ENCODE measurements at places on chromosomes 3 and 15.

DNA sequence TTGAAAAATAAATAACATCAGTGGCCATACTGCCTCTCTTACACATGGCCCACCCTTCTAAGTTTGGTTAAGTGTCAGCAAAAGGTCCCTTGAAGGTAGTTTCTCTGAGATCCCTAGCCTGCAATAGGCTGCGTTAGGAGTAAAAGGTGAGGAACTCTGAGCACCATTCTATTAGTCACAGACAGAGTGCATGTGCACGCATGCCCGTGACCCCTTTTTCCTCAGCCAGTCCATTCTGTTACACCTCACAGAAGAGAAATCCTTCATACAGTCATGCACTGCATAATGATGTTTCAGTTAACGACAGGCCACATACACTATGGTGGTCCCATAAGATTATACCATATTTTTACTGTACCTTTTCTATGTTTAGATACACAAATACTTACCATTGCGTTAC, 12.5 kb downstream of the RCCD1 start:
- H3K27ac ChIP-seq, result no peak overlapping the region
- no peak for DNase-seq
- peaks cover under 1% of the 10 kb centered on the region for H3K27me3 ChIP-seq
- no peaks in the 10 kb centered on the region for H3K4me1 ChIP-seq
- no peaks in the 10 kb centered on the region for H3K36me3 ChIP-seq

- peaks cover 1% of the 10 kb centered on the region for H3K27me3 ChIP-seq
- no peaks in the 10 kb centered on the region for H3K36me3 ChIP-seq
- no peak overlapping the region for H3K4me3 ChIP-seq
These were observed 37.4 kb downstream of the POLQ start for GRCh38 chr3:121508389-121508788.

DNA sequence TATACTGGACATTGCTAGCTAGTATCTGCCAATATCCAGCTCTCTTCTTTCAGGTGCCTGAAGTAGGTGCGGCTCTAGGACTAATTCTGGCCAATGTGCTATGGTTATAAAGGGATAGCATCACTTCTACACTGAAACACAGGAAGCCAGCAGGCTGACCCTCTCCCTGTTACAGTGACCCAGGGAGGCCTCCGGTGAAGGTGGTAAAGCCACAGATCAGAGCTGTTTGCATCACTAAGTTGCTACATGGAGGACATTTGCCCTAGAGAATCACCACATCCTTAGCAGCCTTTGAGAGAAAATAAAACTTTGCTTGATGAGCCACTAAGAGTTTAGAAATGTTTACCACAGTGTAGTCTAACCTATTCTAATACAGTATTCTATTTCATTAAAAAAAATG, 161.4 kb downstream of the CHST2 start:
- DNase-seq, result no peak
- H3K36me3 ChIP-seq, result no peaks in the 10 kb centered on the region
- no peaks in the 10 kb centered on the region for H3K4me1 ChIP-seq
- H3K27me3 ChIP-seq, result peaks cover under 1% of the 10 kb centered on the region
- H3K27ac ChIP-seq, result no peak overlapping the region

GRCh38 chr3:104982130-104982529, 384.6 kb upstream of the ALCAM start:
- no peaks in the 10 kb centered on the region for H3K36me3 ChIP-seq
- H3K27ac ChIP-seq, result no peak overlapping the region
- H3K4me1 ChIP-seq, result no peaks in the 10 kb centered on the region
- no peak for DNase-seq

GRCh38 chr3:110815008-110815583, 256.5 kb upstream of the NECTIN3 start:
- no peak for DNase-seq
- H3K4me1 ChIP-seq, result peaks cover 11% of the 10 kb centered on the region
- H3K27me3 ChIP-seq, result peaks cover 2% of the 10 kb centered on the region

DNA sequence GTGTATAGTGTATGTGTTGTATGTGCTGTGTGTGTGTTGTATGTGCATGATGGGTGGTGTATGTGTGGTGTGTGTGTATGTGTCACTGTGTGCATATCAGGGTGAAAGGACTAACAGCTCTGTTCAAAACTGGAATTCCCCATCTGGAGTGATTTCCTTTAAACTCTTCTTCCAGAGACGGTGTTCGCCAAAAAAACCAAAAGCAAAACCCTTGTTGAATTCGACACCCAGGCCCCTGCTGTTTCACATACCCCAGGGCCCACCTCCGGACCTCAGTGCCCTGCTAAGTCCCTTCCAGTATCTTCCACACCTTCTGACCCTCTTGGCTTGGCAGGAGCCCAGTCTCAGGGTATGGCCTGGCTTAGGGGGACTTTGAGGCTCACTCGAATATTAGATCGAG, 44.9 kb upstream of the SEC13 start:
- H3K36me3 ChIP-seq, result no peaks in the 10 kb centered on the region
- H3K4me1 ChIP-seq, result no peaks in the 10 kb centered on the region
- no peak overlapping the region for H3K27ac ChIP-seq
- peaks cover 7% of the 10 kb centered on the region for H3K27me3 ChIP-seq
- no peak overlapping the region for H3K4me3 ChIP-seq
- DNase-seq, result no peak

DNA sequence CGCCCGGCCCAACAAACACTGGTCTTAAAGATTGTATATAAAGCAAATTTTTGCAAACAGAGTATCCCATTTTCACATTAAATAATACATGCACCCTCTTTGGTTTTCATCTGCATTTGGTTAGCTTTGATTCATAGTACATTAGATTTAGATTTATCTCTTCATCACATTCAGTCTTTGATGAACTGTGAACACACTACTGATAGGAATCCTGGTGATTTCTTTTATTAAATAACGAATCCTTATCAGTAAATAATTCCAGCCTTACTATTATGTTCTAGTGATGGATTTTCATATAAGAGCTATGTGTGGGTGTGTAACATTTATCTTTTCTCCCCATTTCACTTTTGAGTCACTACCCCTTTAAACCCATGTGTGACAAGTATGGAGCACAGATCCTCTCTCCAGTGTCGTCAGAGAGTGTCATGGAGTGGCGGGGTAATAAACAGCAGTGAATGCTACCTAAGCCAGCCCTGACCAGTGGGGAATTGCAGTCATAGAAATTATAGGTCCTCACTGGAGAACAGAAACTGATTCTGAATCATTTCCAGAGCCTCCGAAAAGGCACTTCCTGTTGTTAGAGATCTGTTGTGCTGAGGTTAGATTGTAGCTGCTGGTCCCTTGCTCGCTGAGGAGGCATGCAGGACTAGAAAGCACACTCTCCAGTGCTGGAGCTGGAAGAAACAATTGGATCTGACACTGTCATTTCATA, 22.0 kb downstream of the SLC7A14 start:
- H3K36me3 ChIP-seq, result no peaks in the 10 kb centered on the region
- no peak for DNase-seq
- H3K27ac ChIP-seq, result no peak overlapping the region
- H3K4me1 ChIP-seq, result peaks cover 7% of the 10 kb centered on the region

DNA sequence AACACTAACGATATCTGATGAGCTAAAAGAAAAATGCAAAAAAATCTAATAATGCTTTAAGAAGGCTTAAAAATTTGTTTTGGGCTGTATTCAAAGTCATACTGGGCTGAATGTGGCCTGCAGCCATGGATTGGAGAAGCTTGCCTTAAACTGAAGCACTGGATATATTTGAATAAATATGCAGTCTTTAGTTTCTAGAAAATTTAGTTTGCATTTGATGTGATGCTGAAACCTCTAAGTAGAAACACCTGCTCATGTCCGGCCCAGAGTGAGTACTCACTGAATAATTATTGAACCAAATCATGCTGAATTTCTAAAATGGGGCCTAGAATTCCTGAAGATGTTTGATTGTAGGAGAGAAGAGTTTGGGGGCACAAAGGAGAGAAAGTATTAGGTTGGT, 43.9 kb downstream of the ABHD5 start:
- no peak overlapping the region for H3K4me3 ChIP-seq
- DNase-seq, result no peak
- H3K36me3 ChIP-seq, result no peaks in the 10 kb centered on the region
- no peaks in the 10 kb centered on the region for H3K4me1 ChIP-seq
- H3K27ac ChIP-seq, result no peak overlapping the region

- H3K4me3 ChIP-seq, result no peak overlapping the region
- DNase-seq, result no peak
- H3K36me3 ChIP-seq, result no peaks in the 10 kb centered on the region
- no peak overlapping the region for H3K27ac ChIP-seq
- H3K4me1 ChIP-seq, result peaks cover 7% of the 10 kb centered on the region
- peaks cover 1% of the 10 kb centered on the region for H3K27me3 ChIP-seq
These were observed 62.0 kb downstream of the SFMBT1 start for GRCh38 chr3:52983828-52984227.

- no peaks in the 10 kb centered on the region for H3K4me1 ChIP-seq
- no peak overlapping the region for H3K27ac ChIP-seq
- H3K27me3 ChIP-seq, result no peaks in the 10 kb centered on the region
- H3K36me3 ChIP-seq, result no peaks in the 10 kb centered on the region
- no peak overlapping the region for H3K4me3 ChIP-seq
These were observed 167.3 kb downstream of the BCHE start for GRCh38 chr3:165669967-165670366.

GRCh38 chr3:72797773-72798543, 50.3 kb downstream of the SHQ1 start:
- H3K36me3 ChIP-seq, result no peaks in the 10 kb centered on the region
- no peak overlapping the region for H3K4me3 ChIP-seq
- no peak for DNase-seq

DNA sequence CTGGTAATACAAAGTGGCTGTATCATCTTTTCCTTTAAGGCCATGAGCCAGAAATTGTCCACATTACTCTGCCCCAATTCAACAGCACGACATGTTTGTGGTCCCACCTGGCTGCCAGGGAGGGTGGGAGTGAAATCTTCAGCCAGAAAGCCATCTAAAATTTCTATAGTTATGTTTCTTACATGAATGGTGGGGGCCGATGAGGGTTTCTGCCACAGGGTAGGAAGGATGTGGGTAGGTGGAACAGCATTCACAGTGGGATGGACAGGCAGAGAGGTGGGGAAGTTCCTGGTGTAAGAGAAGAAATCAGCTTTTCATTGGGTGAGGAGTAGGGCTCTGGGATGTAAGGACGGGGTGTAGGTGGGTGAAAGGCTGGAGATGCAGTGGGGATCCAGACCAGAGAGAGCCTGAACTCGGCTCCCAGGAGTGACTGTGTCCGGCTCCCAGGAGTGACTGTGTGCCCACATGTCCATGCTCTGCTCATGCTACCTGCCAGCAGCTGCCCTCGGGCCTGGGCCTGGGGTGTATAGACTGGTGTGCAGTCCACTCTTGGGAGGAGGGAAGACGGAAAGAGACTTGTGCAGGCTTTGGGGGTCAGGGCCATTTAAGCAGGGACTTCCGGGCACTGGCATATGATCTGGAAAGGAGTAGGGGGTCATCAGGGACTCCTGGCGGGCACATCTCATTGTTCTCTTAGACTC, 3.8 kb upstream of the FBLN2 start:
- peaks cover 14% of the 10 kb centered on the region for H3K4me1 ChIP-seq
- peaks cover 14% of the 10 kb centered on the region for H3K27me3 ChIP-seq
- H3K4me3 ChIP-seq, result no peak overlapping the region

- H3K27me3 ChIP-seq, result no peaks in the 10 kb centered on the region
- no peaks in the 10 kb centered on the region for H3K36me3 ChIP-seq
- DNase-seq, result no peak
- H3K27ac ChIP-seq, result no peak overlapping the region
- H3K4me3 ChIP-seq, result no peak overlapping the region
- H3K4me1 ChIP-seq, result no peaks in the 10 kb centered on the region
These were observed 111.2 kb upstream of the SAMMSON start for GRCh38 chr3:69888040-69888942.

GRCh38 chr3:191220908-191221307, 21.9 kb downstream of the OSTN start:
- H3K27me3 ChIP-seq, result peaks cover 2% of the 10 kb centered on the region
- H3K27ac ChIP-seq, result no peak overlapping the region
- H3K36me3 ChIP-seq, result no peaks in the 10 kb centered on the region
- no peak for DNase-seq
- H3K4me1 ChIP-seq, result no peaks in the 10 kb centered on the region

- H3K36me3 ChIP-seq, result no peaks in the 10 kb centered on the region
- H3K27ac ChIP-seq, result no peak overlapping the region
- no peak for DNase-seq
- H3K4me3 ChIP-seq, result no peak overlapping the region
- peaks cover 1% of the 10 kb centered on the region for H3K27me3 ChIP-seq
These were observed 361.6 kb downstream of the RBMS3 start for GRCh38 chr3:29642393-29643033.

DNA sequence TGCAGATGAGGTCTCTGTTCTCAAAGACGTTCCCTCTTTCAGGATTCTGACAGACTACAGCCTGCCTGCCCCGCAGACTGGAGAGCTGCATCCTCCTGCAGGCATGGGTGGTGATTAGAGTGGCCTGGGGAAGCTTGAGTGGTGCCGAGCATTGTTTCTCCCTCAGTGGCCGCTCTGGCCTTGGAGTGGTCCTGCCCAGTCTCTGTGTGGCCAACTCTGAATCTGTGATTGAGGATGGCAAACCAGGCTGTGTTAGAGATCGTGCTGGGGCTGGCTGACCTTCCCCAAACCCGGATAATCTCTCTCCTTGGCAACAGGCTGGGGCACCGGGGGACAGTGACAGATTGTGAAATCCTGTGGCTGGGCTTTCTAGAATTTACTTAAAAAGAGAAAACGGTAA, 11.0 kb upstream of the ADCY5 start:
- H3K4me1 ChIP-seq, result peaks cover 9% of the 10 kb centered on the region
- H3K36me3 ChIP-seq, result no peaks in the 10 kb centered on the region
- H3K4me3 ChIP-seq, result no peak overlapping the region

DNA sequence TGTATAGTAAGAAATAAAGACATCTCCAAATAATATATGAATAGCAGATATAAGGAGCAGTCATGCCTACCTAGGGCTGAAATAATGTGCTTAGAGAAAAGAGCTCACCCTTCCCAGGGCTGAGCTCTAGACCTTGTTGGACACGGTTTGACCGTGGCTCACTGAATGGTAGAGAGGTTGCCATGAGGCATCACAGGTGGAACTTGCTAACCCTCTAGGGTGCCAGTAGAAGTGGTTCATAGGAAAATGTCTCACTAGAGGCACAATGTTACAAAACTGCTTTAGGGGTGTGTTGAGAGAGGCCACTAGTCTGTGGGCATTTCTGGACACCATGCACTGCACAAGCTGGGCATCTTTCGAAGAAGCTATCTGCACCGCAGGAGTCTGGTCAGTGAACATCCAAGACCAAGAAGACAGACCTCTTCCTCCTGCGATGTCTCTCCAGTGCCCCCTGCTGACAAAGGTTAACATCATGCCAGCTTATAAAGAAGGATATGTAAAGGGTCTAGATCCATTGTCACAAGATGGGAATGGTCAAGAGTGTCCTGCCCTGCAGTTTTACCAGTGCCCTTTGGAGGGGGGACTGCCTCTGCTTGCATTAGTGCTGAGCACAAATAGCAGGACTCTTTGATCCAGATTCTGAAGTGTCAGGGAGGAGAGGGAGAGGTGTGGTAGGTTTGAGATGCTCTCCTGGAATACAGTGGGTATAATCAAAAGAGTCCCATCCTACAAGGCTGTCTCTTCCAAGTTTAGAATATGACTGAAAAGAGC, 266.8 kb downstream of the ZNF385D start:
- no peak overlapping the region for H3K4me3 ChIP-seq
- no peaks in the 10 kb centered on the region for H3K36me3 ChIP-seq
- H3K27me3 ChIP-seq, result no peaks in the 10 kb centered on the region
- DNase-seq, result peak; percentile 80
- no peaks in the 10 kb centered on the region for H3K4me1 ChIP-seq
